Activated T-helper 2 cell treated with anti-CD3 and anti-CD28 coated beads, Interferon-gamma antibody, Interleukin-2, Interleukin-4, amounts not matched to agents 10 μg/mL and 5 μg/mL and 100 μg/mL, durations not matched to agents 14 hours and 24 hours and 36 hours (primary cell): ENCODE measurements at places on chromosomes 4 and X. TPM values are rescaled to one million over a fixed set of nuclear protein-coding genes. Genes with fewer than 3 reads are reported as not detected.

- no peak for DNase-seq
Measured at GRCh38 chrX:78496483-78496882, 162.6 kb downstream of the RTL3 start.

DNA sequence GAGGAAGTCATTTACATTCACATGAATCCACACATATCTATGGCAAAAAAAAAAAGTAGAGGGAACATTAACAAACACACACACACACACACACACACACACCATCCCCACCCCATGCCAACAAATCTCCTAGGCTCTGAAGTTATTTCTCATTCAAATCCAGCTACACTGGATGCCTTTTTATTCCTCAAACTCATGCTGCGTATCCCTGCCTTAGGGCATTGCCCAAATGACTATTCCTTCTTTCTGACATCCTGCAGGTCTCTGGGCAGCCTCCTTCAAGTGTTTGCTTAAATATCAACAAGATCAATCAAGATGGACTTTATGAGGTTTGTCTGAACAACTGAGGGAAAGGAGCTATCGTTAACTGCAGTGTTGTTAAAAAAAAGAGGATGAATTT, 106.5 kb upstream of the FAM9A start:
- DNase-seq = no peak

DNA sequence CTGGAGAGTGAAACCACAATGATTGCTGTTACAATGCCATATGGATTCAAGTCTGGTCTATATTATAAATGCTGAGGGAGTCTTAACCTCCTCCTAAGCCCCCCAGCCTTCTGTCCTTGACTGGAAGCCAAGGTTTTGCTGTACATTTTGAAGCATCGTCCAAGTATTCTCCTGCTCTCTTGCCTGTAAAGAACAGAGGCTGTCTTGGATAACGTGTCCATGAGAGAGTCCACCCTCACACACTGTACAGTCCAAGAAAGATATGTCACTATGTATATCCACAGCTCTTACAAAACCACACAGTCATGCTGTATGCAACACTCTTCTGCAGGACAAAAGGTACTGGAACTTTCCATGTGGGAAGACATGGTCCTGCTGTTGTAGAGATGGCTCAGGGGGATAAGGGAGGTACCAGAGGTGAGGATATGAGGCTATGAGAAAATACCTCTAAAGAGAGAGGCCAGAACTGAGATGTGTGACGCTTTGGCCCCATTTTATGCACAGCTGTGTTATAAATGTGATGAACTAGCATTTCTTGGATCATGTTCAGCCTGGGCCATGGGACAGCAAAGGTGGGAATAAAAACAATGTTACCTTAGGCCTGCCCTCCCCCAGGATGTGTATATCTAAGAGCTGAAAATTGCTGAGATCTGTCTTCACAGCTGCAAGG, 678.6 kb downstream of the IQCM start:
- DNase-seq = no peak

DNA sequence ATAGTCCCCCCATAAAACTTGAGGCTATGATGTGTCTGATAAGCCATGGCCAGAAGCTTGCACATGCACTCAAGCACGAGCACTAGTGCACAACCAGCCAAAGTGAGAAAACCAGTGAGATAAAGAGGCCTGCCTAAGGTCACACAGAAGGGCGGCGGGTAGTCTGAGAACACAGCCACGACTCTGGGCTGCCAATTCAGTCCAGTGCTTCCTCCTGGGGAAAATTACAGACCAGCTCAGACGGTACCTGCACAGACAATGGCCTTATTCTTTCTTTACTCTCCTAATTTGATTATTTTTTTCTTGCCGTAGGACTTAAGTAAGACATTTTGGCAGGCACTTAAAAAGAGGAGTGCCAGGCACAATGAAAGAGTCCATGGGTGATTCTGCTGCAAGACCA, 533.2 kb upstream of the FAT1 start:
- DNase-seq = no peak

DNA sequence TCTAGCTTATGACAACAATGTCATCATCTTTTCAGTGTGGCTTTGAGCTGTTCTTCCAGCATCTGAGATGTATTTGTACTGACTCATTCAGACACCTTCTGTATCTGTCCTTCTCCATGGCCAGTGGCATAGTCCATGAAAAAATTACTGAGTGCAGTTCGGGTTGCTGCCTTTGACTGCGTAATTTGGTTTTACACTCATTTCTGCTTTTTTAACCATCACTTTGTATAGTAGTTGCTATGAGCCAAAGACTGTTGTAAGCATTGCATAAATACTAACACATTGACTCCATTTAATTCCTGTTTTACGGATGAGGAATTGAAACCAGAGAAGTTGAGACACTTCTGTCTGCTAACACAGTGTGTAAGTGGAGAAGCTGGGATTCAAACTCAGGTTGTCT, 190.7 kb upstream of the MID1 start:
- DNase-seq = no peak

GRCh38 chr4:77623091-77623490, 17.5 kb downstream of the CXCL13 start:
- no peak for DNase-seq

DNA sequence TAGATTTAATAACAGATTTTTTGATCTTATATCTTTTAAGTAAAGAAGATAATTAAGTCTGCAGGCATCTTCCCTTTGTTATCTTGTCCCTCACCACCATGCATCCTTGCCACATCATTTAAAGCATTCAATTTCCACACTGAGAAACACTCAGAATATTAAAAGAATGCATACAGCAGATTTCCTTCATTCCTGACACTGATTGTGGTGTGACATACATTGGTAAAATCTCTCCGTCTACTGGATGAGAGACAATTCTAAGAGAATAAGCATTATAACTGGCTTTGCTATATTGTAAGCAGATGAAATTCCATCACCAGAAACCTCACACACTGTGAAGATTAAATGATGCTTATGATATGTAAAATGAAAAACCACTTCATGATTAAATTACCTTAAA, 97.4 kb upstream of the TRPC5OS start:
- no peak for DNase-seq

DNA sequence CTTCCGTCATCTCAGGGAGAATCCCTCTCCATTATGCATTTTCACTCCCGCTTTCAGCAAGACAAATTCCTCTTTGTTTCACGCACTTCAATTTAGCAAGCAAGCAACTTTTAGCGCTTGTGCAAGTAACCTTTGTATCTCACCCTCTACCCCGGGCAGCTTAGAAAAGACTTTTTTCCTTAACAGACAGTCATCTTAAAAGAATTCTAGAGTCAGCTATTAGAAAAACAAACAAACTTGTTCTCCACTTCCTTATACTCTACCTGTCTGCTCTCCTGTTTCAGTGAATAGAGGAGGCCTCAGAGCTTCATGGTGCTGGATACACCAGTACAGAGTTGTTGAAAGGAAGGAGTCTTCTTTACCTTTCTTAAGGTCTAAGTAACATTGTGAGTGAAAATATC, 12.1 kb downstream of the TIGD2 start:
- no peak for DNase-seq

GRCh38 chr4:40055863-40056715, 561 bp upstream of the N4BP2 start:
- peak; percentile 66 for DNase-seq

DNA sequence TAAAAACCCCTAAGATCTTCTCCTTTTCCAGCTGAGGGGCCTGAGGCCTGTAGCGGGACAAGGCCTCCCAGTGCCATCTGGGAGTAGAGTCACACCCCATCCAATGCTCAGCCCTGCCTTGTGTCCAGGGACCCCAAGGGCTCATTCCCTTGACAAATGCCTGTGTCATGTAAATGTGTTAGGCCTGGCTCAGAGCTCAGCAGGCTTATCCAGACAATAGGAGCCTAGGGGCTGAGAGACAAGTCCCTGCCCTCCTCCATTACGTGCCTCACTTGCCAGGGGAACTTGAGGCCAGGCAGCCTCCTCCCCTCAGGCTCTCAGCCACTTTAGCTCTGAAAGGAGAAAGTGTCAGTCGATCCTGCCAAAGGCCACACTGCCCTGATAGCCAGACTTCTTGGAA, 166.8 kb upstream of the MAMLD1 start:
- DNase-seq = no peak

DNA sequence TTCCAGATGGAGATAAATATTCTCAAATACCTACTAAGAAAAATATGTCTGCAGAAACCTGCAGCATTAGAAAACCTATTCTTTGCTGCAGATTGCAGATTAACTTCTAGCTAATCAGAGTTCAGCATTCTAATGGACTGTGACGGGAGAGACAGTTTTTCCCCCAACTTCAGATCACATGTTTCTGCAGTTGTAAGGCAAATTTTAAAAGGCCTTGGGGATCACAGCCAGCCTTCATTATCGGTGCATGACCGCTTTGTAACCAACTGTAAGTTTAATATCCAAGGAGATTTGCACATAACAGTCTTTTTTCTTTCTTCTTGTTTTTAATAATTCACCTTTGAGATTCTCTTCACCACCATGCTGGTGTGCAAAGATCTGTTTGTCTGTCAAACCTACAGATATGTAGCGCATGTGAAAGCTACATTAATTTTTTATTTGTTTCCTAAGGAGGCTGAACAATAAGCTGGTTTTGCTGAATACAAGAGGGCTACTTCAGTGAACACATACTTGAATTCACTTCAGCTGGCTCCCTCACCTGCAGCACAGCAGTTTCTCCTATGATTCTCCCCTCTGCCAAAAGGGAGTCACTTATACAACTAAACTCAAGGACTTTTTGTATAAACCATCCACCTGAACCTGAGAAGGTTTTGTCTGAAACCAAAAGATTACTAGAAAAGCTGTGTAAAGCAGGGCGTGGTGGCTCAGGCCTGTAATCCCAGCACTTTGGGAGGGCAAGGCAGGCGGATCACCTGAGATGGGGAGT, 488.5 kb downstream of the RPA4 start:
- no peak for DNase-seq

GRCh38 chr4:53532521-53532920, 58.8 kb downstream of the LNX1 start:
- DNase-seq = no peak

DNA sequence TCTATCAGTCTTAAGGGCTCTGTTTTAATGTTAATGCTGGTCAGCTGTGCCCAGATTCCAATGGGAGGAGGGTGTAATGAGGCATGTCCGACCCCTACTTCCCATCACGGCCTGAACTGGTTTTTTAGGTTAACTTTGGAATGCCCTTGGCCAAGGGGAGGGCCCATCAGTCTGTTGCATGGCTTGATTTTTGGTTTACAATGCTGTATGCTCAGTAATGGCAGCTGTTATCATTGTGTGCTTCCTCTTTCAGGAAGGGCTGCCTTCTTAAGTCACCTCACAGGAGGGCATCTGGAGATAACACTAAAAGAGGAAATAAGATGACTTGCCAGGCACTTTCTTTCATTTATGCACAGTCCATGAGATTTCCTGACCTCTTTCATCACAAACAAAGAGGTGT, 36.3 kb downstream of the ATXN3L start:
- DNase-seq = no peak

DNA sequence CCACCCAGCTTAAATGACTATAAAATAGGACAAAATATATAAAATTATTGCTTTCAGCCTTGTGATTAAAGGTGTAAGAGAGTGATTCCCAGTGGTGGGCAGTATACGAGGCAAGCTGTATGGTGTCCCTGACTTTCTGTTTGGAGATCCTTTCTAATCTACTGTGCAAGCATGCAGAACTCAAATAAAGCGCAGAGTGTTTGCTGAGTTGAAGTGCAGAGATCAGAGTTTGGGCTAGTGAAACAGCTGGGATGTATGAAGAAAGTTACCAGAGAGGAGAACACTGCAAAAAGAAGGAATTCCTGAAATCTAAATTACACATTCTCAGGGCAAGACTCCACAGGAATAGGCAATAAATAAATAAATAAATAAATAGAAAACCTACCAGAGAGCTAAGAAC, 218.5 kb upstream of the TLL1 start:
- DNase-seq = no peak

DNA sequence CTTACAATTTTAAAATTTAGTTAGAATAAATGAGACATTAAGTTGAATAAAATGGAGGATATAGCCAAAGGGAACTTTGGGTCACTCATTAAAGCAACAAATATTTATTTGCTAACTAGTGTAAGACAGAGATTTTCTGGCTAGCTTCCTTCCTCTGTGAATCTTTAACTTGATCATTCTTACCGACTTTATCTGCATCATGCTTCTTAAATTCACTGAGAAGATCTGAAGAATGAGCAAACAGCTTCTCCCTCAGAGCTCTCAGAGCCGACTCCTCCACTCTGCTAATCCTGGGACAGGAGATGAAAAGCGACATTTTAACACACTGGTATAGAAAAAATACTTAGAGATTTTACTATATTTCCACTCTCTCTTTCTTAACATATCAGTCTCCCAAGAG, 35.1 kb downstream of the PPEF2 start:
- no peak for DNase-seq

- no peak for DNase-seq
Measured at GRCh38 chr4:36734334-36734733, 452.9 kb downstream of the DTHD1 start.

DNA sequence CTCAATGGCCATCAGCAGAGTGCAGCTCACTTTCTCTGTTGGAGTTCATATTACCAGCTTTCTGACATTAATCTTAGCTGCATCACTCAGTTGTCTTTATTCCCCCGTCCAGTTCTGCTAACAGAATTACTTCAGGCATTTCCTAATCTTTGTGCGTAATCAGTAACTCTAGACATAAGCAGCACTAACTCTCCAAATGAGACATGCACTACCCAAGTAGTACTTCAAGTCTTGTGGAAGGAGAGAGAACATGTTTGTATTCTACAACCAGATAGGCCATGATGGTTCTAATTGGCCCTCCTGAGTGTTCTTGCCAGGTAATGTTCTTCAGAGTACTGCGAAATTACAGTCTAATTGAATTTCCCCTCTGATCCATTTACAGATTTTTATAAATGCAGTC, 448.5 kb upstream of the RPS6KA3 start:
- DNase-seq = no peak

GRCh38 chr4:150862829-150863228, 152.3 kb downstream of the LRBA start:
- DNase-seq = no peak

GRCh38 chrX:35090801-35091200, 148.2 kb downstream of the FAM47B start:
- no peak for DNase-seq

GRCh38 chr4:158229768-158230167, 19.5 kb downstream of the TMEM144 start:
- no peak for DNase-seq

Gene VCX2
- total RNA-seq = not detected in 2 replicates

Gene GAGE12H
- not detected in 2 replicates for total RNA-seq

Gene PRSS12
- not detected in 2 replicates for total RNA-seq

Gene S100P
- total RNA-seq = 3.4 and 5.8 TPM in 2 replicates

Gene NDP
- total RNA-seq = not detected in 2 replicates

Gene ODAPH
- not detected in 2 replicates for total RNA-seq

Gene ARHGAP4
- 128 and 135 TPM in 2 replicates for total RNA-seq

Gene SUPT20HL2
- not detected in 2 replicates for total RNA-seq

Gene PAGE5
- total RNA-seq = not detected in 2 replicates

Gene FABP2
- not detected in 2 replicates for total RNA-seq

Gene FAM9B
- 0.41 and 0.87 TPM in 2 replicates for total RNA-seq
